Bone marrow (tissue), 2 donors: ENCODE measurements at places on chromosomes 1 and 21.

DNA sequence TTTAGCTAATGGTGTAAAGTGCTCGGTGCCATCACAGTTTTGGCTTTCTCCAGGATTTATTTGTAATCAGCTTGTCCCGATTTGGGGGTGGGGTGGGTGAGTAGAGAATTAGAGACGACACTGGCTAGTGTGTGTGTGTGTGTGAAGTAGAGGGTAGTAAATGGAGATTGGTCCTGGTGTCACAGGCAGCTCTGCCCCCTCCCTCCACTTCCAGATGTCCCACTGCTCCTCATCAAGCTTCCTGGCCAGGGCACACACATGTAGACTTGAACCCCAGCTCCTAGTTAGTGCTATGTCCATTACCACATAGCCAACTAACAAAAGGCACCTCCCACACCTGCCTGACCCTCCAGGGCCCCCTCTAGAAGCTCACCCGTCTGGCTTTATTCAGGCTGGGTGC lies 3.2 kb downstream of the TRNP1 start:
- no peak for DNase-seq

- DNase-seq, result no peak
These were observed 13.7 kb downstream of the PODN start for GRCh38 chr1:53075761-53076163.

- no peak for DNase-seq
These were observed 9.7 kb upstream of the KRTAP7-1 start for GRCh38 chr21:30839304-30839703.

DNA sequence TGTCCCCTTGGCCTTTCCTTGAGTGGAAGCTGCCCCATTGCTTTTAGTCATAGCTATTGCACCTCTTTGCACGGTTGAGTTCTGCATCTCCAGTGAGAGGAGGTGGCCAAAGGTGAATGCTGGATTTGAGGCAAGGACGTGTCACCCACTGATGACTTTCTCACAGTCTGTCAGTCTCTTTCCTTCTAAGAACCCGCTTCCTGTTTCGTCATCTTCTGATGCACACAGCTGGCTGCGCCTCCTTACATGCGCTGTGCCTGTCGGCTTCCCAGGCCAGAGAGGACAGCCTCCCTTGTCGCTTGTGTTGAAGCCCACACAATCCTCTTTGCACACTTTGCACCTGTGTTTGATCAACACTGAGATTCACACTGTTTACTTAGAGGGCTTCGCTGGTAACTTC lies 41.8 kb upstream of the PWP2 start:
- no peak for DNase-seq

DNA sequence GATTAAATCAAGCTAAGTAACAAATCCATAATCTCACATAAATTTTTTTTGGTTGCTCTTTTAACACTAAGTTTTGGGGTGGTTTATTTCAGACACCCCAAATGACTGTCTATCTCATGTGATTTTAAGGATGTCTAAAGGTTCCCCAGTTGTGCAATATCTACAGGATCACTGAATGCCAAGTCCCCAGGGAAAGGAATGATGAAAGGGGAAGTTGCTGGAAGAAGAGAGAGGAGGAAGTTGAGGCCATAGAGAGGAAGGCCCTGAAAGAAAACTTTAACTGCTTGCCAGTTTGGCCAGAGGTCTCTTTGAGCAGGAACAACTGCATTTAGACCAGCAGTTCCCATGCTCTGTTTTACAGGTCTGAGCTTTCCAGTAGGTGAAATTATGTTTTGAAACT lies 27.5 kb upstream of the SLC19A2 start:
- DNase-seq, result no peak

GRCh38 chr1:234484218-234484617 lies 5.2 kb upstream of the TARBP1 start:
- no peak for DNase-seq

- no peak for DNase-seq
These were observed 51.1 kb upstream of the LDLRAP1 start for GRCh38 chr1:25492323-25492722.

DNA sequence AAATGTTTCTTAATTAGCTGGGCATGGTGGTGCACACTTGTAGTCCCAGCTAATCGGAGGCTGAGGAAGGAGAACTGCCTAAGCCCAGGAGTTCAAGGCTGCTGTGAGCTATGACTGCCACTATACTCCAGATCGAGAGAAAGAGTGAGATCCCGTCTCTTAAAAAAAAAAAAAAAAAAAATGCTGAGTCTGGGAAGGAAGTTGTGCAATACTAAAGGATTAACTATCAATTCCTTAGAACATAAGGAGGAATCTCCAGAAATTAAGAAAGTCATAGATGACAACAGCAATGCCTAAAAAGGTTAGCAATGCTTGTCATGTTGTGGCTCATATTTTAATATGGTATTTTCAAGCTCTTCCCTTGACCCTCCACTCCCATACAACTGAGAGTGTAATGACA lies 5.3 kb downstream of the LUZP1 start:
- DNase-seq, result no peak
